ENCODE measurements at places on chromosomes 3 and 15. TPM values are rescaled to one million over a fixed set of nuclear protein-coding genes. Genes with fewer than 3 reads are reported as not detected.

The GOLGA8N gene
- 12.5 TPM for polyA plus RNA-seq

The OR5K2 gene
- not detected for polyA plus RNA-seq

The COL8A1 gene
- 1.2 TPM for polyA plus RNA-seq

The NRG4 gene
- polyA plus RNA-seq: 0.19 TPM

The ARHGEF26 gene
- 11.1 TPM for polyA plus RNA-seq

The ASTE1 gene
- polyA plus RNA-seq: 7.2 TPM

GRCh38 chr3:197458179-197458707 lies 97.5 kb downstream of the BDH1 start:
- no peak for DNase-seq

DNA sequence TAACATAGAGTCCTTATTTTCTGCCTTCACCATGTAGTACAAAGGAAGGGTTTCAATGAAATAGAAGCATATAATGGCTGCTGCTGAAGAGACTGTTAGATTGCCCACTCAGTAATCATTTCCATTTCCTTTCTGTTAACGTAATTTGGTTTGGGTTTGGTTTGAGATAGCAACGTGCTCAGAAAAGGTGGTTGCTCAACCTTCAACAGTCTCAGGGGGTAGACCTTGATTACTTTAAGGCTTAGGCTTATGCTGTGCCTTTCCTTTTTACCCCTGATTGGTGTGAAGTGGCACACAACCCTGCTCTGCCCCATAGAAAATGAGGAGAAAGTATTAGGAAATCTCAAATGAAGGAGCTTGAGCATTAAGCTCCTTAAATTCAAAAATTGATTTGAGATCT lies 163.7 kb upstream of the TP63 start:
- DNase-seq: no peak

- no peak for DNase-seq
Observed at GRCh38 chr15:92243227-92243626, 150.5 kb upstream of the ST8SIA2 start.

- DNase-seq: no peak
Observed at GRCh38 chr3:192170659-192171058, 556.7 kb downstream of the FGF12 start.

DNA sequence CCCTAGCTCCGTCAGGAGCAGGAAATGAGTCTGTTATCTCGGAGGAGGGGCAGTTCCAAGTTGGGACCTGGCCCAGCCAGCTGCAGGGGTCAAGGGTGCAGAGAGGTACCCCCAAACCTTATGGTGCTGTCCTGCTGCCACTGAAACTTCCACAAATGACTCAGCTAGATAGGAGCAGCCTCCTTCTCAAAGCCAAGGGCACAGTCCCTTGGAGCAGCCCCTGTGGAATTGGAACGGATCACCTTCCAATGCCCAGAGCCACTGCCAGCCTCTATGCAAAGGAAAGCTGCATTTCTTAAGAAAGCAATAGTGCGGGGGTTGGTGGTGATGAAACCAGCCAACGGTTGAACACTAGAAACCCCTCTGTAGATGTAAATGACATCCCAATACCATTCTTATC lies 19.6 kb upstream of the LRRK1 start:
- DNase-seq: no peak

DNA sequence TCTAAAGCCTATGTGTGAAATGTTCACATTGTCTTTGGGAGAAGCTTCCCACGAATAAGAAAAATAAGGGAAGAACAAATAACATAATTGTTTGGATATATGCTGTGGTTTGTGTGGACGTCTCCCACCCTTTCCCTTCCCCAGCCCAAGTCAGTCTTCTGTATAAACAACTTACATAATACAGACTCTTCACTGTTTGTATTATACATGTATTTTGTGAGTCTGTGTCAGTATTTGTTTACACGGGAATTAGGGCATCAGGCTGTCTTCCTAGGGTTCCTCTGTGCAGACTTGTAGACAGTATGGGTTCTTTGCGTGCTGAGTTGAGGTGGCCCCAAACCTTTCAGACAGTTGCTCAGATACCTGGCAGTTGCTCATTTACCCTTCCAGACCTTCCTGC lies 103.4 kb downstream of the IGF1R start:
- DNase-seq: no peak

GRCh38 chr3:77319711-77320110 lies 279.8 kb downstream of the ROBO2 start:
- no peak for DNase-seq

DNA sequence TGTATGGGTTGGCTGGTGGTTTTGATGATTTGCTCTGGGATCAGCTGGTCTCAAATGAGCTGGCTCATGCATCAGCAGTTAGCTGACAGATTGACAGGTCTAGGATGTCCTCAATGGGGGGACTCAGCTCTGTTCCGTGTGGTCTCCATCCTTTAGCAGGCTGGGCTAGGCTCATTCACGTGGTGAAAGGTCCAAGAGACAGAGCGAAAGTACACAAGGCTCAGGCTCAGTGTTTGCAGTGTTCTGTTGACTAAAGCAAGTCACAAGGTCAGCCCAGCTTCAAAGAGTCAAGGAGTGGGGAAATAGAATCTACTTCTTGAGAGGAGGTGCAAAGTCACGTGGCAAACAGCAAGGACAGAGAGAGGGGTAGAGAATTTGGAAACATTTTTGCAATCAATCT lies 126.5 kb upstream of the CMC1 start:
- no peak for DNase-seq

DNA sequence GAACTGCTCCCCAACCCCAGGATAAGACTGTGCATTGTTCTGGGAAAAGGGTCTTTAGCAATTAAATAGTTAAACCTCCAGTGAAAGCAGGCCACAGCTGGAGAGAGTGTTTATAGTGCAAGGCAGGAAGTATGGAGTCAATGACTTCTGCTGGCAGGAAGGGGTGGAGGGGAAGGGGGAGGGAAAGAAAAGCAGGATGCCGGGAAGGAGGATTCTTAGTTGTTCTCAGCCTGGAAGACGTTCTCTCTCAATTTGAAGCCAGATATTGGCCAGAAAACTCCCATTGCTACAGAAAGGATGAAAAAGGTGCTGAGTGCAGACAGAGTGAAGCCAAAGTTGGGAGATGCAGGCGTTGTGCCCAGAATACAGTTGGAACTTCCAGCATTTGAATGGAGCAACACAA lies 35.7 kb upstream of the ACTL6A start:
- DNase-seq: peak; percentile 97

- no peak for DNase-seq
Observed at GRCh38 chr15:47135267-47135666, 582.0 kb upstream of the SEMA6D start.

- no peak for DNase-seq
Observed at GRCh38 chr3:174863488-174863887, 4.4 kb downstream of the NAALADL2 start.

GRCh38 chr15:99542828-99543227 lies 23.0 kb upstream of the MEF2A start:
- DNase-seq: no peak

GRCh38 chr3:115876876-115877614 lies 253.7 kb downstream of the GAP43 start:
- DNase-seq: no peak

DNA sequence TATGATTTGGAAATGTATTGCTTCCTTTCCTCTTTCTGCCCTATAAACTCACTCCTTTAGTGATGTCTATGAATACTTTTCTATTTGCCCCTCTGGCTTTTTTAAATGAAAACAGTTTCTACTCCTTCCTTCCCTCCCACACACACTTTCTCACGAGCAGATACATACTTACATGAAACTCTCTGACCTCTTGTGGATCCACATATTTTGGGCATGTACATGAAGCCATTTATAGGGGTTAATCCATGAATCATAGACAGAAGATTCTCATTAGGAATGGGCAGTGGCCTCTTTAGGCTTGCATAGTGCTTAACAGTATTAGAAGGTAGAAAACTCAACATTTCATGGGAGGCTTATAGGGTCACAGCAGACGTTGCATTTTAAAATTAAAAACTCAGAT lies 24.8 kb downstream of the ANAPC13 start:
- DNase-seq: no peak

GRCh38 chr15:33067456-33067855 lies 127.1 kb downstream of the FMN1 start:
- DNase-seq: peak; percentile 53

GRCh38 chr3:45968706-45969105 lies 25.4 kb downstream of the CXCR6 start:
- DNase-seq: peak; percentile 43

DNA sequence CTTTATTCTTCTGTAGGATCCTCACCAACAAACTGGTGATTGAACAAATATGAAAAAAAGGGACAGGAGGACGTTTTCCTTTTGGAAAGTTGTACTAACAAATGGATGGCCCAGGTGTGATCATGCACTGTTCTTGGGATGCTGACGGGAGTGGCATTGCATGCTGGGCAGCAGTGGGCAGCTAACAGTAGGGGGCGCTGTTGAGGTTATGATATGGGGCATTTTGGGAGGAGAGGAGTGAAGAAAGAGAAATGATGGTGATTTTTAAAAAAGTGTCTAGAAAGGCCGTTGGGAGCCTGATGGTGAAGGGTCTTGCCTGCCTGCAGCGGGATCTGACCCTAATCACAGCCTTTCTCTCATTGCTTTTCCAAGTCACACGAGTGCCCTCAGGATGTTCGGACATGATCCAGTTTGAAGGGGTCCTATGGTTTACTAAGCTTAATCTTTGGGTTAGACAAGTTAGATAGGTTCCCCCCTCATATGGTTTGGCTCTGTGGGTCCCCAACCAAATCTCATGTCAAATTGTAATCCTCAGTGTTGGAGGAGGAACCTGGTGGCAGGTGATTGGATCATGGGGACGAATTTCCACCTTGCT lies 46.2 kb upstream of the PRTG start:
- DNase-seq: no peak

DNA sequence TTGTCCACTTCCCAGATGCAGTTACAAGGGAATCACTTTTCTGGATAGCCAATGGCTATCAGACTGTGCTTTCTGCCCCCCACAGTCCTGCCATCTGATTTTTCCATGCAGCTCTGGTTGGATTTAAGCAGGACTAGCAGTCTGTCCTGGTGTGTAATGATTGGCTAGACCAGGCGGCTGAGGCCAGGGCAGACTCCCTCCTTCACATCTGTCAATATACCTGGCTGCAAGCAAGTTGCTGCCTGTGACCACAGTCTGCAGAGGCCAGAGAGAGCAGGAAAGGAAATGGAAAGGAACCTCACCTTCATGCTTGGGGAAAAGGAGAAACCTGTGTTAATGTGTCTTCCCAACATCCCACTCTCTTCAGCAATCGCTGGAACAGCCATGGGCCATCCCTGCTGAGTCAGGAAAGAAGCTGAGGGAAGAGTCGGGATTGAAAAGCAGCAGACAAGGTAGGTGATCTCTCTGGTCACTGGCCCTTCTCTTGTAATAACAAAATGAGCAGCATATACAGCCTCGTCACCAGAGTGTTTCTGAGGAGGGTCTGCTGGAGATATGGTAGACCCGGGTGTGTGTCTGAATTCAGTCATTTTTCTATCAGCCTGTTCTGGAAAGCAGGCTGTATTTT lies 126.7 kb upstream of the PHLDB2 start:
- no peak for DNase-seq

GRCh38 chr3:196268284-196269163 lies 19.0 kb downstream of the PCYT1A start:
- DNase-seq: no peak

GRCh38 chr15:41570764-41571163 lies 11.8 kb downstream of the TYRO3 start:
- DNase-seq: no peak

GRCh38 chr15:40420071-40420713 lies 14.6 kb downstream of the IVD start:
- DNase-seq: no peak
